Vagina (tissue), 2 donors: ENCODE measurements at places on chromosomes 5 and 9. TPM values are rescaled to one million over a fixed set of nuclear protein-coding genes. Genes with fewer than 3 reads are reported as not detected.

DNA sequence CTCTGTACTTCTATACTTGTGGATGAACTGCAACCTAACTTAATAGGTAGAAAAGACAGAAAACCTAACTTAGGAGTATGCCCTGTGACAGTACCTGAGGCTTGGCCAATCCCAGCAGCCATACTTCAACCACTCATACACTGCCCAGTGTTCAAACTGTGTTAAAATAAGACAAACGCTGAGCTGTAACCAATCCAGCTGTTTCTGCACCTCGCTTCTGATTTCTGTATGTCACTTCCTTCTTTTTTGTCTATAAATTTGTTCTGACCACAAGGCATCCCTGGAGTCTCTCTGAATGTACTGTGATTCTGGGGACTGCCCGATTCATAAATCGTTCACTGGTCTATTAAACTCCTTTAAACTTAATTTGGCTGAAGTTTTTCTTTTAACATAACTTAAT lies 41.4 kb downstream of the AUH start:
- no peak for DNase-seq

FOXD4L6 gene
- not detected for total RNA-seq

SIL1 gene
- total RNA-seq = 35.6 TPM

SPAG8 gene
- total RNA-seq = not detected

ZDHHC12 gene
- total RNA-seq = 19.4 TPM

GSN gene
- total RNA-seq = 2,053 TPM

ANXA1 gene
- total RNA-seq = 834 TPM

DNA sequence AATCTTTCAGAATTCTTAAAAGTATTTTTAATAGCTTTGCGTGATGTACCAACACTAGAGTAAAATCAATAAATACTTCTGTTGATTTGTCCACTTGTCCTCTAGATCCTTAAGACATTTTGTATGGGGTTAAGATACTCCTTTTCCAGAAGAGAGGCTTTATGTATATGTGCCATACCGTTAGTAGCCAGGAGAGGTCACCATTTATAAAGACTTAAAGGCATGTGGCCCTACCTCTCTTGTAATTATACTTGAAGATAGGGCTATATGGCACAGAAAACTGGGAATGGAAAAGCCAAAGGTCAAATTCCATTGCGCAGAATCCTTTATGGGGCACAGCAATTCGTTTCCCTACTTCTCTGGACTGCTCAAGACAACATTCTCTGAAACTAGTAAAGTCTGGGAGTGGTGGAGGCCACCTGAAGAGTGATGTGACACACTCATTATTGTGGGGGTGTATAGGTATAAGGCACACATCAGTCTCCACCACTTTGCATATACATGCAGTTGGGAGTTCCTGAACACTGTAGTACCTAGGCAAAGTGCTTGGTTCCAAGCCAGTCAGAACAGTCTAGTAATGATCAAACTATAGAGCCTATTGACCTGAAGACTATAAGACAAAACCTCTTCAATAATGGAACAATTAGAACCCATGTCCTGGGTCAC lies 140.1 kb upstream of the FBXL17 start:
- DNase-seq = no peak

TMEM267 gene
- 12.8 TPM for total RNA-seq

TMC1 gene
- not detected for total RNA-seq

DNA sequence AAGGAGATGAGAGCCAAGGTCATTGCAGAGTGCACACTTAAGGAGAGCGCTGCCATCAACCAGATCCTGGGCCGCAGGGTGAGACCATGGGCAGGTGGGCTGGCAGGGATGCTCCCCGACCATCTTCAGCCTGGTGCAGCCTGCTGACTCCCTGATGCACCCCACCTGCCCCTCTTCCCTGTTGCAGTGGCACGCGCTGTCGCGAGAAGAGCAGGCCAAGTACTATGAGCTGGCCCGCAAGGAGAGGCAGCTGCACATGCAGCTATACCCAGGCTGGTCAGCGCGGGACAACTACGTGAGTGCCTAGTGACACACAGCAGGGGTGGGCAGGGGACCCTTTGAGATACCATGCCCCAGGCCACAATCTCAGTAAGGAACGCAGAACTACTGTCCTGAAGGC lies 28.3 kb downstream of the TCF7 start:
- DNase-seq = peak; percentile 40

DNA sequence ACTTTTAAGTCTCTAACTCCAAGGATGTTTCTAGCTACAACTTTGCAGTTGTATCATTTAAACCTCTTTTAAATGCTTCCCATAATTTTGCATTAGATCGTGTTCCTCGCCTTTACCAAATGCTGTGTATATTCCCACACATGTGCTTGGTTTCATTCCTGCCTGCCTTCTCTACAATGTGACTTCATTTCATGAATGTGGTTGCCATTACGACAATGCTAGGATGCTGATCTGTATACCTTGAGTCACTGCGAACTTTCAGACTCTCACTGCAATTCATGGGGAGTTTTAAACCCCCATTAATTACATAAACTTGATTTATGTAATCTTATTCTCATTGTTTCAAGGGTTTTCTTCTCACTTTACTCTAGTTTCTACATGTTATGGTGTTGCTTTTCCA lies 50.3 kb downstream of the UBE2QL1 start:
- DNase-seq = no peak

GRCh38 chr9:23467276-23467675 lies 358.8 kb downstream of the ELAVL2 start:
- no peak for DNase-seq

DNA sequence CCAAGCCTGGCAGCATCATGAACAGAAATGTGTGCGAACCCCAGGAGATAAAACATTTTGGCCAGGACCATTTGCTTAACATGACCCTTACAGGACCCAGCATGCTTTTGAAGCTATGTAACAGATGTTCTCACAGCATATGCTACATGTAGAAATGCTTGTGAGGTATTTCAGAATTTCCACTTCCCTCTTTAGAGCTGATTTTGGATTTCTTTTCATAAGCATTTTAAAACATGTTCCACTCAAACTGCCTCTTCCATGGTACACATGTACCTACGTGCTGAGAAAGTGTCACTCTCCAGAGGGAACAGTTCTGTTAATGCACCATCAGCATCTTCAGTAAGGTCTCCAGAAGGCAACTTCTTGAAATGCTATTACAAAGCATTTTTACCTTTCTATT lies 15.7 kb upstream of the TSSK1B start:
- DNase-seq = no peak

- DNase-seq = no peak
Observed at GRCh38 chr5:53035868-53036381, 46.8 kb downstream of the ITGA2 start.

DNA sequence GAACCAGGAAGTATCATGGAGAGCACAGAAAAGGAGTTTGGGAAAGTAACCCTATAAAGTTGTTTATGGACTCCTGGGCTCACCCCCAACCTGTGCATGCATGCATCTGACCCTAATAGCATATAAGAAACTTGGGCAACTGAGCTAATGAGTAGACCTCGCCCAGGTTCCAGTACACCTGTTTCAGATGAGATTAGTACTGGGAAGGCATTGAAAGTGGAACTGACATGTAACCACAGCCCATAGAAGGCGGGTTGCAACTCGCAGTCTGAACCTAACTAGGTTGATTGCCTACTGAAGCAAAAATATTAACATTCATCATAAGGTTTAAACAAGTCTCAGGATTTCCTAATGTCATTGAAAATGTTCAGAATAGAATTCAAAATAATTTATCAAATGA lies 87.0 kb downstream of the WNK2 start:
- DNase-seq = no peak

DNA sequence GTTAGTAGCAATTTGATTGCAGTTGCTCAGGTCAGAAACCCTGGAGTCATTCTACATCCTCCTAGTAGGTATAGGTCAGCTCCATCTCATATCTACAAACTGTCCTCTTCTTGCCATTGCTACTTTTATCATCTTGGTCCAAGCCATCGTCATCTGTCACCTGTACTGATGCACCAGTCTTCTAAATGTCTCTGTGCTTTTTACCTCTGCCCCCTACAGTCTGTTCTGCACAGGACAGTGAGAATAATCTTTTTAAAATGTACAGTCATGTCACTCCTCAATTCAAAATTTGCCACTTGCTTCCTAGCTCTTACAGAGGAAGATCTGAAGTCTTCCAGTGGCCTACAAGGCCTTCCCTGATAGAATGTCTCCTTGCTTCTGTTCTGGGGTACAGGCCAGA lies 6.8 kb downstream of the NNT start:
- no peak for DNase-seq

DNA sequence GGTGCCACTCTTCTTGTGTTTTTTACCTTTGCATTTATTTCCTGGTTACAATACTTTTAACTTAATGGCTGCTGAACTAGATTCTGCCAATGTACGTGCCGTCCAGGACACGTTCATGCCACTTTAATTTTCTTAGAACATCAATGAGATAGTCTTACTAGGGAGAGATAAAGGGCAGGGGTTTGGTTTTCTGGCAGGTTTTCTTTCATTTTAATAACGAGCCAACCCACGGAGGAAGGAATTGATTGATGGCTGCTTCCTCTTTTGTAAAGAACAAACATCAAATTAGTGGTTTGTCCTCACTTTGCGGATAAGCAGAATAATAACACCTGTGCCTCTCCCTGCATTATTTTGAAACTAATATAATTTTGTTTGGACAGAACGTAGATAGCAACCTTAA lies 135.7 kb downstream of the DOCK8 start:
- DNase-seq = no peak

- no peak for DNase-seq
Observed at GRCh38 chr5:33337637-33337992, 103.2 kb upstream of the TARS1 start.

- no peak for DNase-seq
Observed at GRCh38 chr5:125695996-125696655, 727.1 kb upstream of the GRAMD2B start.

DNA sequence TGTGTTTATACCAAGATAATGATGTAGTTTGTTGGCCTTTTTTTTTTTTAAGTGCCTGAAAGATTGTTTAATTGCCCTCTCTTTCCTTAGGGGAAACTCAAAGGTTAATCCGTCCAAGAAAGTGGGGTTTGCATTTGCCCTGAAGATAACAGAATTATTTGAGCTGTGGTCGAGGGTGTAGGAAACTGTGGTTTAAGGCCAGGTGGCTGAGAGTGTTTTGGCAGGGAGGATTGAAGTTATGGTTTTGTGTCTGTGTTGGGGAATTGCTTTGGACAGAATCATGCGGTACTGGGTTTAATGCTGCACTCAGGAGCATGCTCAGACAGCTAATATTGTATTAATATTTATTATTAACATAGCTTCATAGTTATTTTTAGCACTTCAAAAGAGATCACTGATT lies 509.8 kb downstream of the EBF1 start:
- DNase-seq = no peak
